ENCODE measurements at places on chromosomes 11 and 22.

DNA sequence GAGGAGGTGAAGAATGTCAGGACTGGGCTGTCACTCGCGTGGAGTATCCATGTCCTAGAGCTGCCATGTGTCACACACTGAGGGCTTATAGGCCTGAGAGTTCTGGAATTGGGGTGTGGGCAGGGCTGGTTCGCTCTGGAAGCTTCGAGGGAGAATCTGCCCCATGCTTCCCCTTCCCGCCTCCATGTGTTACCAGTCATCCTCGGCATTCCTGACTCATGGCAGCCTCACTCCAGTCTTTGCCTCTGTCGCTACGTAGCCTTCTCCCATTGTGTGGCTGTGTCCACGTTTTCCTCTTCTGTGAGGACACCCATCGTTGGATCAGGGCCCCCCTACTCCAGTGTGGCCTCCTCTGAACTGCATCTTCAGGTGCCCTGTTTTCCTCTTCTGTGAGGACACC, 301.2 kb downstream of the TBC1D22A start:
- DNase-seq: no peak

GRCh38 chr11:10927538-10927937, 69.7 kb upstream of the ZBED5 start:
- peak; percentile 37 for DNase-seq

- DNase-seq: peak; percentile 35
Observed at GRCh38 chr22:38870791-38871359, 1.1 kb downstream of the CBX6 start.

GRCh38 chr11:123560006-123560405, 94.4 kb downstream of the SCN3B start:
- DNase-seq: no peak

- no peak for DNase-seq
Observed at GRCh38 chr22:47036352-47036751, 273.9 kb downstream of the TBC1D22A start.

GRCh38 chr11:27201454-27202302, 161.1 kb downstream of the BBOX1 start:
- peak; percentile 92 for DNase-seq

DNA sequence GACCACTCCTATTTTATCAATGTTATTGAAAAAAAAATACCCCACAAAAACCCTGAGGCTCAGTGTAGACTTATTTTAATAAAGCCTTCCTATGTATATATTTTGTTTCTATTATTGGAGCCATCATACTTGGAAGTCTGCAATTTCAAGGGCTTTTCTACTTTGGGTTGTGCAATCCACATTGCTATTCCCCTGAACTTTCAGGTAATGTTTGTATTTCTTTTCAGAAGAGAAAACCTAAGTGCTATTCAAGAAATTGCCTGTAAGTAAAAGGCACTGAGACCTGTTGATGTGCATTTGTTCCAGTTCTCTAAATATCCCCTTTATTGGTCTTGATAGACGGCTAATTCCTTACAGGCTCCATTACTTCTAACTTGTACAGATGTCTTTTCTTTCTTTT, 280.7 kb upstream of the RAG2 start:
- no peak for DNase-seq

GRCh38 chr11:77252555-77253270, 48.8 kb downstream of the GDPD4 start:
- DNase-seq: no peak

DNA sequence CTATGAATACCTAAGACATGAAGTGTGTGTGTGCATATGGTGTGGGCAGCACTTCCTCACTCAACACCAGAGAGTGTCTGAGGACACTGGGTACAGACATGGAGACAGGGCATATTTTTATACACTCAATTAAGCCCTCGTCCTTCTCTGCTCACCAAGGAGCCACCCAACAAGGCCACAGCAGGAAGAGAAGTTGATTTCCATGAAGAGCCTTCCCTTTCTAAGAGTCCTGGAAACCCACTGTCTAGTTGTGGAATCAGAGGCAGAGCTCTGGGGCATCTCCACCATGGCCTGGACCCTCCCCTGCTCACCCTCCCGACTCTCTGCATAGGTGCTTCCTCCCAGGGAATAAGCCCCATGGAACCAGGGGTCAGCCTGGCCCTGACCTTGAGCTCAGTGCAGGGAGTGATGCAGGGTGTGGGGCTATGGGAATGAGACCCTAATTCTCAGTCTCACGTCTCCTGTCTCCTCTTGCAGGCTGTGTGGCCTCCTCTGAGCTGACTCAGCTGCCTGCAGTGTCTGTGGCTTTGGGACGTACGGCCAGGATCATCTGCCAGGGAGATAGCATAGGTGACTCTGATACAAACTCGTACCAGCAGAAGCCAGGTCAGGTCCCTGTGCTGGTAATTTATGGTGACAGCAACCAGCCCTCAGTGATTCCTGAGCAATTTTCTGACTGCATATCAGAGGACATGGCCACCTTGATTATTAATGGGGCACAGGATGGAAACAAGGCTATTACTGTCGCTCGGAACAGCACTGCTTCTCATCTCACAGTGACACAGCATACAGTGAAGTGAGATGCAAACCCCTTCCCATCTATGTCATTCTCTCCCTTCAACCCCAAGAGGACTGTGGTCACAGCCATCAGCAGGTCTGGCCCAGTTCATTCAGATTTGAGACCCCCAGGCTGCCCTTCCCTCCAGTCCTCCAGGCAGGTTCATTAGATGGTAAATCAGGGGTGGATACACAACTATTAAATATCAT, 14.6 kb upstream of the IGLL5 start:
- peak; percentile 32 for DNase-seq

Data from islet precursor cell (in vitro differentiated cells).